Fibroblast of lung (primary cell): ENCODE measurements at places on chromosomes 5 and 9.

DNA sequence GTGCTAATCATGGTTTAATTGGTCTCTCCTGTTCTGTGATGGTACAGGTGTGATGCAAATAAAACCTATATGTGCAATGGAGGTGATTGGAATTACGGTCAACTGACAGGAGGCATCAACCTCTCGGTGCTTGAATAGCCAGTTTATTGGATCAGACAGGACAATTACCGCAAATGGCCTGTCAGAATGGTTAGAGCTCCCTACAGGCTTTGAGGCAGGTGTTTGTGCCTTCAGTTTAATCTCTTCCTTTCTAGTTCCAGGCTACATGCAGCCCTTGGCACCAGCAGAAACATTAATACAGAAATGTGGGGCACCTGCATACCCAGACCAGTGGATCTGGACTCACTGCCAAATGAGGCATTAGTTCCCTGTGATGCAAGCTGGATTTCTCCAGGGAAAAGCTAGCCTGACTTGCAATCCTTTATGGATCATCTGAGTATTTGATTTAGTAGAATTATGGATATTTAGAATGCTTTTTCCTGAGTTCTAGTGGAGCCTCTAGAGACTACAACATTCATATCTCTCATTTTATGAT, 128.6 kb downstream of the MAT2B start:
- no peak for DNase-seq

DNA sequence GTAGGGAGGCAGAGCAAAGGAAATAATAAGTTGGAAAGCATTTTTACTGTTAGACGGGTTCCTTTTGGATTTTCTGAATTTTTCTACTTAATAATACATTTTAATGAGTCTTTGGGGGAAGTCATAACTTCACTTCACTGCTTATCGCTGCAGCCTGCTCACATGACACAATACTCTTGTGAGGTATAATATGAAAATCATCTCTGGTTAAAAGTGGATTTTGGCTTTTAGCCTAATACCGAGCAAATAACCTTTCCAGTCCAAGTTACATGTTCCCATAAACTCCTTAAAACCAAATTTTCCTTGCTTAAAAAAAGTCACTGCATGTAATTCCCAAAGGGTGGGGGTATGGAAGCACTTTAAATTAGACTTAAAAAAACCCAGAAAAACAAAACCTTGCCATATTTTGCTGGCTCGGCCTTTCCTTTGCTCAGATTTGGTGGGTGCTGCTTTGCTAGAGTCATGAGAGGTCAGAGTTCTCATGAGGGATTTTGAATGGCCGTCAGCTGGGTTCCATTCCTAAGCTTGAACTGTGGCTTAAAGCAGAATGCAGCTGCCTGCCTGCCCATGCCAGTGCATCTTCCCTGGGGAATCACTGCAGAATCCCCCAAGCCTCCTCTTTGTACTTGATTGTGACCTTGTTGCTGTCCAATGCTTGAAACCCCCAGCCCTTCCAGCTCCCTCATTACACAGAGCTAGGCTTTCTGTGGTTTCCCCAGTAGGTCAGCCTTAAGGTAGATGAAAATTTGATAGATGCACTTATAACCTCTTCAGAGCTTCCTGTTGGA, 331.8 kb downstream of the KDM4C start:
- DNase-seq = no peak

DNA sequence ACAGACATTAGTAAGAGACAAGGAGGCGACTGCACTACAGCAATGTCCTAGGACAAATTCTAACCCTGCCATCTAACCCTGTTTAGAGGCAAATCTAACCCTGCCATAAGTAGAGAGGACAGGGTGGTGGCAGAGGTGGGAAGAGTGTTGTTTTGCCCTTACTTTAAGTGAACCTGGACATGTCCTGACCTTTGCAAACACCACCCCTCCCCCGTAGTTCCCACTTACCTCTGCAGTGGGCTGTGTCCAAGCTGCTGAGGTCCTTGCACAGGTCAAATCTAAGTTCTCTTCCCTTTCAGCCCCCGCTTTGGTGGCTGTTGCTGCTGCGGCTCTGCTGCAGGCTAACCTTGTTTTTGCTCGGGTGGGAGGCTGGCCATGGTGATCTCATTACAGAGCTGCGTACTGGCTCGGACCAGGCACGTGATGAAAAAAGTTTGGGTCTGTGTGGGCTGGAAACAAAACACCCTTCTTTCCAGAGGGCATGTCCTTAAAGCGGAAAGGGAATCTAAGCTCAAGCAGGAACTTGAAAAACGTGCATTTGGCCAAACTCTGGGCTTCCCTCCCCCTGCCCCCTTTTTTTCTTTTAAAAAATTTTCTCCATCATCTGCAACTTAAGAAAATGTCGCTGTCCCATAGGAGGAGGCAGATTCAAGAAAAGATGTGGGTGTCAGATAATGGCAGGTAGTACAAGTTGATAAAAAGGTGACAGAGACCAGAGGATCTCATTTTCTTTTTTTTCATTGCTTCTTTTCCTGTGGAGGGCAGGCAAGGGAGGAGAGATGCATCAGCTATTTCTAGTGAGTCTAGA, at the start of gene FAXDC2:
TSS of gene FAXDC2 (minus strand) at position 349 of the 808 bp plus-strand sequence. CDS start 12,425 bp downstream, outside the sequence.
- DNase-seq = peak; percentile 86

GRCh38 chr5:14787801-14788579, 83.6 kb downstream of the ANKH start:
- DNase-seq = no peak

DNA sequence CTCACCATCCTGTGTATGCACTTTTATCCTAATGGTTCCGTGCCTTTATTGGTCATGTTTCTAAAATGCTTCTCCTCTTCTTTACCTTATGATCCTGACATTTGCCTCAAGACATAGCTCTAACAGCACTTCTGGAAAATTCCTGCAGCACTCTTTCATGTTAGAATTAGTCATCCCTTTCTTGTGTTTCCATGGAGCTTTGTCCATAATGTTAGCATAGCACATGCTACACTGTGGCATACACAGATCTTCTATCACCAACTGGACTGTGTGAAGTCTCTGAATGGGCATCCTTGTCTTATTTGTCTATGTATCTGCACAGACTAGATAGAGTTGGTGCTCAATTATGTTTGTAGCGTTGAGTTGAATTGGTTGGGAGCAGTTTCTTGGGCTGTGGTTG, 2.0 kb downstream of the SCGB3A2 start:
- DNase-seq = no peak

DNA sequence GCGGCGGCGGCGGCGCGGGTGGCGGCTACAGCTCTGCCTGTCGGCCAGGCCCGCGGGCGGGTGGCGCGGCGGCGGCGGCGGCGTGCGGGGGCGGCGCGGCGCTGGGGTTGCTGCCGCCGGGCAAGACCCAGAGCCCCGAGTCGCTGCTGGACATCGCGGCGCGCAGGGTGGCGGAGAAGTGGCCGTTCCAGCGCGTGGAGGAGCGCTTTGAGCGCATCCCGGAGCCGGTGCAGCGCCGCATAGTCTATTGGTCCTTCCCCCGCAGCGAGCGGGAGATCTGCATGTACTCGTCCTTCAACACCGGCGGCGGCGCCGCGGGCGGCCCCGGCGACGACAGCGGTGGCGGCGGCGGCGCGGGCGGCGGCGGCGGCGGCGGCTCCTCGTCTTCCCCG, 296 bp downstream of the ZSWIM6 start:
- DNase-seq = no peak

DNA sequence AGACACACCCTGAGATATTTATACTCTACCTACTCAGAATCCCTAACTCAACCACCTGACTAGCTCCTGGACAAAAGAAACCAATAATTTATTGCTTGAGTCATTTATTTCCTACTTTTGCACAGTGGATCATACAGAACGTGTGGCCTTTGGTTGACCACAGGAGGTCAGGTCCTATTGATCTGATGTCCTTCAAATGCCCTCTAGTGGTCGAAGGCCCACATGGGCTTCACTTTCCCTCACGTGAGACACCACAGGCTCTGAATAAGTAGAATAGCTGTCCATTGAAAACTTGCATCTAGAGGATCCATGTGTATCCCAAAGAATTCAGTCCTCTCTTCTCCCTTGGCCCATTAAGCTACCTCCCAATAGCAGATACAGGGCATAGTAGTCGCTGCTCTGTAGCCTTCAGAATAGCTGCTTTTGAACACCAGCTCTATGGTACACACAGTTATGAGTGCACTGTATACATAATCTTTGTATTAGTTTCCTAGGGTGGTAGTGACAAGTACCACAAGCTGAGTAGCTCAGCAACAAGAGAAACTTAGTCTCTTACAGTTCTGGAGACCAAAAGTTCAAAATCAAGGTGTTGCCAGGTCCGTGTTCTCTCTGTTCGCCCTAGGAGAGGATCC, 177.6 kb upstream of the SMARCA2 start:
- DNase-seq = peak; percentile 18

- DNase-seq = peak; percentile 81
Observed at GRCh38 chr9:14030375-14031059, 283.4 kb downstream of the NFIB start.

DNA sequence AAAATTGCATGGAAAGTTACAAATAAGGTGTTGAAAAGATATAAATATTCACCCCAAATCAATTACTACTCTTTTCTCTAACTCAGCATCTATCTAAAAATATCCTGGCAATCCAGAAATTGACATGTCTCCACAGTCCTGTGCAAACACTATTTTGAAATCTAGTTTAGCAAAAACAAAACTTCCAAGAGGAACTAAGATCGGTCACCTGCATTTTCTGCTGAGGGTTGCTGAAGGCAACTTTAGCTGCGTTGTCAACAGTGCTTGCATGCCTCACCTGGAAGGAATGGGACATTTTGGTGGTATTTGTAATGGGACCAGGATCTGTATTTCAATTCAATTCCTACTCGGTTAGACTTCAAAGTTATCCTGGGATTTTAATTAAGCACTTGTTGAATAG, 398.3 kb downstream of the NTRK2 start:
- DNase-seq = no peak

- DNase-seq = peak; percentile 91
Observed at GRCh38 chr9:130128733-130129431, 43.3 kb upstream of the NCS1 start.

DNA sequence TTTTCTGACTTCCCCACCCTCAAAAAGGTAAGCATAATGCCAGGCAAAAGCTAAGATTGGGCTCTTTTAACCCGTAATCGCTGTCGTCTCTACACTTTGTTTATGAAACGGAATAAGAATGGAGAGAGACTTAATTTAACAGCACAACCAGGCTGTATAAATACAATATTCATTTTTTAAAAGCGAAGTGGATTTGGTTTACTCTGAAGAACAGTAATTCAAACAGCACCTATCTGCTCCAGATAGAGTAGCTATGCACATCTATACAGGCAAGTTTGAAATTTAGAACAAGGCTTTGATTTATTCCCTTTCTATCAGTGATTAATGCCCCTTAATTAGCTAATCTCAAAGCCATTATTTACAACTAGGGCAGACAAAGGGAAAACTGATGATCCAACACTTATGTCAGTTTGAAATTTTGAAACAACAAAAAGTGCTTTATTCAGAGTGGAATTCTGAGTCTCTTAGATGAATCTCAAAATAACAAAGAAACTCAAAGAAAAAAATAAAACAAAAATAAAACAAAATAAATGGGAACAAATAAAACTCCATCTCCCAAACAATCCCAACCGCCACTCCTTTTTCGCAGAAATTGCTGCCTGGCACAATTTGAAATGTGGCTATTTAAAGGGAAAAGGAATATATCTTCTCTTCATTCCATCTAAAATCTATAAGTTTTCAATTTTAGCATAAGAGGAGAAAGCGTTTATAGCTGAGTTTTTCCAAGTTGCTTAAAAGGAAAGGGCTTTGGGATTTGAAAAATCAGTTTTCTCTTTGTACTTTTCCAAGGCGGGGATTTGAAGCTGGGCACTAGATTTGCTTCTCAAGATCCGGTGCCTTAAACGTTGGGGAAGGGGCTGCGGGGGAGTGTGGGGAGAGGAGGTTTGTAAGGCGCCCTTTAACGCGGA, 298.6 kb downstream of the PARP8 start:
- no peak for DNase-seq

- peak; percentile 63 for DNase-seq
Observed at GRCh38 chr9:5186416-5187169, 1.2 kb upstream of the INSL6 start.

DNA sequence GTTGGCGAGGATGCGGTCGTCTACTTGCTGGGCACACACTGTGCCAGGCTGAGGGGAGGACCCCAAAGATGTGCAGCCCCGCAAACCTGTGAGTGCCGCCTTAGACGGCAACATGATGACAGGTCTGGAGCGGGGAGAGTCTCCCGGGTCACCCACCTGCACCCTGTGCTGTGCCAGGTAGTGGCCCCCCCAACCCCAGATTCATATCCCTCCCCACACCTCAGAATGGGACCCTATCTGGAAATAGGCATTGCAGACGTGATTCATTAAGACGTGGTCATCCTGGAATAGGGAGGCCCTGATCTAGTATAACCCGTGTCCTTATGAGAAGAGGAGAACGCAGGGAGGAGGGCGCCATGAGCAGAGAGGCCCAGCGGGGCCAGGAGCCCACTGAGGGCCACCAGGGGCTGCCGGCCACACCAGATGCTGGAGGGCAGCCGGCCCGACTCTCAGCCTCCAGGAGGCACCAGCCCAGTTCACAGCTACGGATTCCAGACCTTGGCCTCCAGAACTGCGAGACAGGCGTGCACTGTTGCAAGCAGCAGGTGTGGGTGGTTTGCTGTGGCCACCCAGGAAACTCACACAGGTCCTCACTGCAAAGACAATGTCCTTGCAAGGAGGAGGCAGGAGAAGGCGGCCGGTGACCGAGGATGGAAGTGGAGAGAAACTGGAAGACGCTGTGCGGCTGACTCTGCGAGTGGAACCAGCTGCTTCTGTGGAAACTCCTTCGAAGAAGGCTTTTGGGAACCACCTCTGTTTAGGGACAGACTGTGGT, 131.9 kb upstream of the LPCAT1 start:
- DNase-seq = no peak

GRCh38 chr9:83772860-83773259, 44.7 kb downstream of the GKAP1 start:
- DNase-seq = no peak

GRCh38 chr5:124527220-124527991, 219.0 kb downstream of the ZNF608 start:
- DNase-seq = peak; percentile 42

- no peak for DNase-seq
Observed at GRCh38 chr5:72653586-72653985, 146.4 kb upstream of the ZNF366 start.

DNA sequence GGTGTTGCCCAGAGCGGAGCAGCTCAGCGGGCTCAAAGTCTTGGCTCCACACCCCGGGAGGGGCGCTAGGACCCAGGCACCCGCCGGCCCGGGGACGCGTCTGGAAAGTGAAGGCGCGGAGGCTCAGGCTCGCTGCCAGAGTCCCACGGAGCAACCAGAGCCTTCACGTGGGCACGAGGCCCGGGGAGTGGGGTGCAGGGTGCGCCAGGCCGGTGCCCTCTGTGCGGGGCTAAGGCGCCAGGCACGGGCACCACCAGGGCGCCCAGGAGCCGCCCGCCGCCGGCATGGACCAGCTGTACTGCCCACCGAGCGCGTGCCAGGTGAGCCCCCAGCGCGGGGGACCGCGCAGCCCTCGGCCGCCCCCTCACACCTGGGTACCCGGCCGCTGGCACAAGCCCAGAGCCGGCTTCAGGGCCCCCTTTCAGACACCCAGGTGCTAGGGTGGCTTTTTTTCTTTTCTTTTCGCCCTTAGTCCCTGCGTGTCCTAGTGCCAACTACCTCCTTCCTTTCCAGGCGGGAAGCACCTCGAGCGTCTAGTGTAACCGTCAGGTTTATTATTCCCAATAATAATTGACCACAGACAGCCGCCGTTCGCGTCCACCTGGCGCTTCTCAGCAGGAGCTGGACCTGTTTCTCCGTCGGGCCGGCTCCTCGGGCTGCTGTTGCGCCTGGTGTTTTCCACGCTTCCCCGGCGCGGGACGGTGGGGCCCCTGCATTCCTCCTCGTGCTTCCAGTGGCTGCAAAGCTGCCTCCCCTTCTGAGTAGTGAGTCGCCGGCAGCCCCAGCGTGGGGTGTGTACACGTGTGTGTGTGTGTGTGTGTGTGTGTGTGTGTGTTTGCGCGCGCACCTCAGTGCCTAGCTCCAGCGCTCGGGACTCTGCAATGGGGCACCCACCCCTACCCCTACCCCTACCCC, 30.1 kb upstream of the PDE8B start:
- peak; percentile 14 for DNase-seq
